ENCODE measurements at places on chromosomes 1 and 21.
A peak's percentile ranks its signal among the peaks of the same experiment; 100 is the strongest.

- DNase-seq = peak; percentile 81
These were observed 8.5 kb upstream of the CTRC start for GRCh38 chr1:15429701-15430149.

- no peak for DNase-seq
These were observed 1.3 kb downstream of the CDK18 start for GRCh38 chr1:205505791-205506190.

DNA sequence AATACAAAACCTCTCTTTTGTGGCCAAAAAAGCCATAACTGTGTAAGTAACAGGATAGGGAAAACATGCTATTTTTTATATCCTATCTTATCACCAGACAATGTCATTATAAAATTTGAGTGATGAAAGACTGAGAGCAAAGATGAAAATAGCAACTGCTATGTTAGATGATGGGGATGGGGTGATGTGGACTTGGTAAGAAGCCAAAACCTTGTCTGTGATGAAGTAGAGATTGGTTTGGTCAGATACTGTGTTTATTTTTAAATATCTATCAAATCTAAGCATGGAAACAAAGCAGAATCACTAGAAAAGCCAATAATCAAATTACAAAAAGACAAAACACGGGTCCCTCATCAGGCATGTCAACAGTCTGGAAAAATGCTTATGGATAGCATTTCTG is 631.1 kb upstream of the NR5A2 start:
- no peak for DNase-seq

DNA sequence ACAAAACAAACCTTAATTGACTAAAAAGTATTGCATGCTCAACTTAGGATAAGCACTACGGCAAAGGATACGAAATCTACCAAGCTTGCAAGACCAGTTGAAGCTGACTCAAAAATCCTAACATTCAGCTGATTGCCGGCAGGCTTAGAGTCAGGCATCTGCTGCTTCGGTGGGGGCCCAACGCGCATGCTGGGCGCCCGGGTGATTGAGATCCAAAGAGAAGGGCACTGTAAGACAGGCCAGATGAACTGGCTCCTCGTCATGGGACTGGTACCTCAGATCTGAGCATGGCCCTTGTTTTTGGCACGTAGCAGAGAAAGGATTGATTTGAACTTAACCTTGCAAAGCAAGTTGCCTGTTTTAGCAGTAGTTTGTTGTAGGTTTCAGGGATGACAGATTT is 86.6 kb downstream of the PRDM2 start:
- DNase-seq = no peak

GRCh38 chr1:46184920-46185658 is 8.8 kb upstream of the P3R3URF start:
- no peak for DNase-seq

DNA sequence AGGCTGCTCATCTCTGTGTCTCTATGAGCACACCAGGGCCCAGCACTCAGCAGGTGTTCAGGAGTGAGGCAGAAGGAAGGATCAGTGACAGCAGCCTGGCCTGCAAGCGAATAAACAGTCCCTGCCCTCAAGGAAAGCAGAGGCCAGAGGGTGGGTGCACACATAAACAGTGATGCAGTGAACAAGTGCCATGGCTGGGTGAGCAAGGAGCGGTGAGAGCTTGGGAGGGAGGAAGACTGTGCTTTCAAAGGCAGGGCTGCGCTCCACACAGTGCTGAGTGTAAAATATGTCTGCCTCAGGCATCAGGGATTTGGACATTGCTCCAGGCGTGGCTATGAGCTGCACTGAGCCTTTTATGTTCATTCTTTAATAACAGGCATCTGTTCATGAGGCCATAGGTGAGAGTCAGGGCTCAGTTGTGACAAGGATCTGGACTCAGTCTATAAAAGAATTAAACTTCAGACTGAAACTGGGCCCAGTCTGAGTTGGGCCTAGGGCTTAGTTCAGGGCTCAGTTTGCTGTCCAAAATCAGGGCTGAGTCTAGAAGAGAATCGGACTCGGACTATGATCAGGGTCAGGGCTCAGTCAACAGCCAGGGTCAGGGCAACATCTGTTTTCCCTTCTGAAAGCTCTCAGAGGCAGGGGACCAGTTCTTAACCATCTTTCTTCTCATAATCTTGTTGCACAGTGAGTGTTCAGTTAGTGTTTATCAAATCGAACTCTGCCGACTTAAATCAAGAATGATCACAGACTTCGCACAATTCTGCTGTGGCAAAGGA is 213.7 kb downstream of the FOXD2 start:
- no peak for DNase-seq

GRCh38 chr1:159924791-159925718 is at the start of gene TAGLN2:
Gene TAGLN2, minus strand, starts transcription at chr1:159925507. Its CDS starts 4,998 bp downstream, at chr1:159920509.
- peak; percentile 91 for DNase-seq

DNA sequence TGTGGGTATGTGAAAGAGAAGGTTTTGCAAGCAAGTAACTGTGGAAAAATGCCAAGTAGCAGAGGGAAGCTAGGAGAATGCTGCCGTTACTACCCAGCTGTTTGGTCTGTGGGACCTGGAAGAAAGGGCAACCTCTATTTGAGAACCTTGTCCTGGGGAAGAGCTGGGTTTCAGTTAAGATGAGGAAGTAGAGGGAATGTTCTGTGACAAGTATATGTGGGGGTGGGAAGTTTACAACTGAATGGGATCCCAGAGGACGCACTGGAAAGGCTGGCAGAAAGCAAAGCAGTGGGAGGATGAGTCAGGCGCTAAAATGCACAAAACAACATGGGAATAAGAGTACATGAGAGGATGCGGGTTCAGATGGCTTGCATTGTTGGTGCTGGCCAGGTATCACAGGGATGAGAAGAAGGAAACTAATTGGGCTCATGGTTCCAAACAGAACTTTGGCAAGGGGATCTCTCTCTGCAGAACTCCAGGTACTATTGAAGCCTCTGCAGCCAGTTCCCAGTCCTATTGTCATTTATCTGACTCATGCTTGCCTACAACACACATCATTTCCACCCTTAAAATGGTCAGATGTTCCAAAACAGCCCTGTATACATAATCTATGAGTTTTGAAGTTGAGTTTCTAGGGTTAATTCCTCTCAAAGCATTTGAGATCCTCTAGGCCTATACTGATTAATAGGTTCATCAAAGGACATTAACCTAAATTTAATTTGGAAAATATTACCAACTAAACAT is 88.5 kb upstream of the VAV3 start:
- peak; percentile 7 for DNase-seq

All from ELR (cell line).